ENCODE measurements at places on chromosomes 5 and 9.
A peak's percentile ranks its signal among the peaks of the same experiment; 100 is the strongest.

DNA sequence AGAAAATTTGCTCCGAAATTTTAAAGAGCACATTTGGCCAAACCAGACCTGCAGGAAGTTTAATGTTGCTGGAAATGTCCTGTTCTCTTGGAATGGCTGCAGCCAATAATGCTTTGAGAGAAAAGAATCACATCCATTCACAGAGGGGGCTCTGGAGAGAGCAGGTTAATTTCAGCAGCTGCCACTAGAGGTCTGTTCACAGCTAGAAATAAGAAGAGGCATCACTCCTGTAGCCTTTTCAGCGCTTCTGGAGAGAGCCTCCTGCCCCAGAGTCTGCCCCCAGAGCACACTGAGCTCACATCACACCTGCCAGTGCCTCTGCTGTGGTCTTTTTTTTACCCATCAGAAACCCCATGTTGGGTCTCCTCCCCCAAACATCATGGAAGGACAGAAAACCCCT is 124.8 kb upstream of the RAD23B start:
- DNase-seq = no peak

DNA sequence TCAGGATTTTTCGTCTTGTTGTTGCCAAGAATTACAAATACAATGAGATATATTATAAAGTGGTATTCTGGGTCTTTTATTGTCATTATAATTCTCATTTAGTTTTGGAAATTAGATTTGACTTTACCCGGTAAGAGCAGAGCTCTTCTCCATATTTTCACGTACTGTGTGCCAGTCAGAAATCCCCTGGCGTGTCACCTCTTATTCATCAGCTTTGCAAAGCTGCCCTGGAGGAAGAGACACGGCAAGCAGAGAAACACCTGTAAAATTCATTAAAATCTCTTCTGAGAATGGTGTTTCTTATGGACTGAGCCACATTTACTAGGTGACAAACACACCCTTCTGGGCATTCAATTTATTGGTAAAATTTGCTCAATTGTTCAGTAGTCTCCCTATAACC is 440.4 kb downstream of the HINT1 start:
- DNase-seq = no peak

- no peak for DNase-seq
These were observed 116.6 kb downstream of the SH3GL2 start for GRCh38 chr9:17695482-17695881.

DNA sequence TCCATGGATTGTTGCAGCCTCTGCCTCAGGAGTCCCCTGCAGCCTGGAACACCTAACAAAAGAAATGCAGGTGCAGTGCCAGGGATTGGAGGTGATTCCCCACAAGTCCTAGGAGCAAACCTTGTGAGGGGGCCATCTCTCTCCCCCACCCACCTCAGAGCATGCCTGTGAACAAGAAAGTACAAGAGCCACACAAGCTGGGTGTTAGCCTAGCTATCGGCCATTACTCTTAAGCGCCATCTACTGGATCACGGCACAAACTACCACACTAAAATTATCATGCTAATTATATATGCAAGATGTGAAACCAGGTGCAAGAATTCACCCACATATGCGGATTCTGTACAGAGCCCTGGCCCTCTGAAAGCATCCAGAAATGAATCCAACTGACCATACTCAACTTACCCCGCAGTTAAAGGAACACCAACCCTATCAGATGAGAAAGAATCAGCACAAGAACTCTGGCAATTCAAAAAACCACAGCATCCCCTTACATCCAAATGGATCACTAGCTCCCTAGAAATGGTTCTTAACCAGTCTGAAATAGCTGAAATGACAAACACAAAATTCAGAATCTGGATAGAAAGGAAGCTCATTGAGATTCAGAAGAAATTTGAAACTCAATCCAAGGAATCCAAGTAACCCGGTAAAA is 16.5 kb upstream of the PRSS3 start:
- peak; percentile 60 for DNase-seq

- DNase-seq = peak; percentile 54
These were observed 6.2 kb downstream of the NKD2 start for GRCh38 chr5:1014781-1015221.

DNA sequence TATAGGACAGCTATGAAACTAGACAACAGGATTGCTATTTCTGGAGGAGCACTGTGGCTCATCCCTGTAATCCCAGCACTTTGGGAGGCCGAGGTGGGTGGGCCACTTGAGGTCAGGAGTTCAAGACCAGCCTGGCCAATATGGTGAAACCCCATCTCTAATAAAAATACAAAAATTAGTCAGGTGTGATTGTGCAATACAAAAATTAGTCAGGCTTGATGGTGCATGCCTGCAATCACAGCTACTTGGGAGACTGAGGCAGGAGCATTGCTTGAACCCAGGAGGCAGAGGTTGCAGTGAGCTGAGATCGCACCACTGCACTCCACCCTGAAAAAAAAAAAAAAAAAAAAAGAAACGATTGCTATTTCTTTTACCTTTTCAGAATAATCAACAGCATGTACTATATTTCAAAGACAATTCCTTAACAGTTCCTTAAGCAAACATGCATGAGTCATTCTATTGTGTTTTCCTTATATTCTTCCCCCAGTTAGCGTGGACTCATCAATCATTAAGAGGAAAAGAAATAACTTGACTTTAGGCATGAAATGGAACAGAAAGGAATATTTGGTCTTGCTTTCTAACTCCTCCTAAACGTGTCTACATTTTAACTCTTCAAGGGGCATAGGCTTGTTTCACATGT is 162.6 kb downstream of the TAF11L14 start:
- DNase-seq = no peak

DNA sequence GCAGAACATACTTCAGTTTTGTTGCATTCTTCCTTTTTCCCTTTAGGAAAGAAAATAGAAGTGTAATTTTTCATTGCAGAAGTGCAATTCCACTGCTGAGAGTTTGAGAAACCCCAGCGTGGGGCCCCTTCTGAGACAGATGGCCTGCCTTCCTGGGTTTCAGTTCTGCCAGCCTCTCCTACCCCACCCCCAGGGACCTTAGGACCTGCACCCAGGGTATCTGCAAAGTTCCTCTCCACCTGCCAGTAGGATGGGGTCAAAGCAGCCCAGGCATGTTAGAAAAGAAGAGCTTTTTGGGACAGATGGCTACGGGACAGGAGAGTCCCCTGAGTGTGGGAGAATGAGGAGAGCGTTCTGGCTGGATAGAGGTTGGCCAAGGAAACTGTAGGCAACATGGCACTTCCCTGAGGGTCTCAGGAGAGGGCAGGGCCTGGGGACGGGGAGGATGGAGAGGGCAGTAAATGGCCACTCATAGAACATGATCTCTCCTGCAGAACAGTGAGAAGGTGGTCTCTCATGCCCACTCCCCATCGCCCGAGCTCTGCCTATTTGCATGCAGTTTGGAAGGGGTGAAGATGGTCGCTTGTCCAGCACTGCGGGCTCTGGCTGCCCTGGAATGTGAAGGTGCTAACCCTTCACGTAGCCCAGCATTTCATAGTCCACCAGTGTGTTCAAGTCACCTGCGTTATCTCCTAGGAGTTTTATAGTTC is at the start of gene TIFAB:
Gene TIFAB, minus strand, starts transcription at position 31 of the 710 bp plus-strand sequence. CDS start 2,412 bp downstream, outside the sequence.
- no peak for DNase-seq

DNA sequence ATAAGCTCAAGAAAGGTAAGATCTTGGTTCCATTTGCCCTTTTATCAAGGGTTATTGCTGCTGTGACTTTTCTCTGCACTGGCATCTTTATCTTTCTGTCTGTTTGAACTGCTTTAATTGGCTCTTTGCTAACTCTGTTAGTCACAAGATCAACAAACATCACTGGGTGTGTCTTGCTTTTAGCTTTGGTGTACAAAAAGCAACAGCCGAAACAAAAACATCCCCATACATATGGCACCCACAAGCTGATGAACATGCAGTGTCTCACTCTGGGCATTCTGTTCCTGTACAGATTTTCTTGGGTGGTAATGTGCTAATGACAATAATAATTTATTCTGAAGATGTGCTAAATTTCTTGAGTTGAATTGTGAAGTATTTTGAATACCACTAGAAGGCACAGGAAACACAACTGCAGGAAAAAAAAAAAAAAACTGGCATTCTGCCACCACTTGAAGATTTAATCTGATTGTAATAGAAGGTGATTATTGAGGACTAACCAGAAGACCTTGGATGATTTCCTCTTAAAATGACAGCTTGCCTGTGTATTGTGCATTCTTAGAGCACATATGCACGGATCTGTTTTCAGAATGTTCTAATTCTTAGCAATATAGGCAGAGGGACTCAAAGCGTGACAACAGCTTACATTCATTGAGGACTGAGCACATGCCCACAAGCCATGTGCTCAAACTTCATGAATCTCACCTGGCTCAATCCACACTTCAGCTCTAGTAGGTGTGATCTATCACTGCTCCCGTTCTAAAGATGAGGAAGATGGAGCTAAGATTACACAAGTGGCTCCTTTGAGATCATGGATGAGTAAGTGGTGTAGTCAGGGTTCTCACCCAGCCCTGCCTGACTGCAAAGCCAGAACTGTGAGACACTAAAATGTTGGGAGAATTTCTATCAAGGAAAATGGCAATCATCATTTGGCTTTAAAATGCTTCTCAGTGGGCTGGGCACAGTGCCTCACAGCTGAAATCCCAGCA is 96.4 kb downstream of the EBF1 start:
- no peak for DNase-seq

DNA sequence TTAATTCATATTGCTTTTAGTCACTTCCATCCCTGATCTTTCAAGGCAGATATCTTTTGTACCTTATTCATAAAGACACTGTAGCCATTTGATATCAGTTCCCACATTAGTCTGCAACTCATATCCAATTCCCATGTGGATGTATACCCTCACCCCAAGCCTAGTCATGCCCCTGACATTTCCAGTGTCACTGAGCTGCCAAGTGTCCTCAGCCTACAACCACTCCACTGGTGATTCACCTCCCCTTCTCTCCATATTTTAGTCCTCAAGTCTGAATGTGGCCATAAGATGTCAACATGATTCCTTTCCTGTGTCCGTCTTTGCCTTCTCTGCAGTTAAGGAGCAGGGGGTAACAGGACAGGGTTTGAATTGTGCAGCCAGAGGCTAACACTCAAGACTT is 346.9 kb downstream of the RAB3C start:
- DNase-seq = no peak

DNA sequence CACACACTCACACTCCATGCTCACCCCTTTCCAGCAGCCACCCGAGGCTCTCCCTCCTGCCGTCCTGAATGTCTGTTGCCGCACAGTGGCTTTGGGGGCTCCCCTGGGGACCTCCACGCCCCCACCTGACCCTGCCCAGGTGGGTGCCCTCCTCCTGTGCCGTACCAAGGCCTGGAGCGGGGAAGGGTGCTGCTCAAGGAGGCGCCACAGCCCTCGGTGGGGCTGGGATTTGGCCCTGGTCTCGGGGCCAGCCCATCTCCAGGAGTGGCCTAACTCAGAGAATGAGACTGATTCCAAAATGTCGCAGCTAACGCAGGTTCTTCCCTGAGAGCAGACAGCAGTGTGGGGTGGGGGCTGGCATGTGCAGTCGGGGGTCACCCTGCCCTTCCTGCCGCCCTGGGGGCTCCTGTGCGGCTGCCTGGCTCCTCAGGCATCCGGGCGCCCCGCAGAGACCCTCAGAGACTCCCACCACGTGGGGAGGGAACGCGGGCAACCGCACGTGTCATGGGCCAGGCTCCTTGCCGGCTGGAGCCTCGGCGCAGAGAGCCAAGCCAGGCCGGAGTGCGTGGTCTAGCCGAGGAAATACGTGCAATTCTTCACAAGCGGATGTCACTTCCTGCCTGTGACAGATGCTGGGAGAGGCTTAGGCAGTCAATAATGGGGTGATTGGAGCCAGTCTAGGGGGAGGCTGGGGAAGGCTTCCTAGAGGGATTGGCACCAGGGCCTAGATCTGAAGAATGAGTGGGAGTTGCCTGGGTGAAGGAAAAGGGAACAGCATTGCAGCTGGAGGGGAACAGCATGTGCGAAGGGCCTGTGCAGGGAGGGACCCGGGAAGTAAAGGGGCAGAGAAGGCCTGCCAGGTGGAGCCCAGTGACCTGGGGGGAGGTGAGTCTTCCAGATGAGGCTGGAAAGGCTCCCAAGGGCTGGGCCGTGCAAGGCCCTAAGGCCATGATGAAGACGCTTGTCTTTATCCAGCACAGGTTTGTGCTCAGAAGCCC is 44.1 kb downstream of the C9orf50 start:
- no peak for DNase-seq

DNA sequence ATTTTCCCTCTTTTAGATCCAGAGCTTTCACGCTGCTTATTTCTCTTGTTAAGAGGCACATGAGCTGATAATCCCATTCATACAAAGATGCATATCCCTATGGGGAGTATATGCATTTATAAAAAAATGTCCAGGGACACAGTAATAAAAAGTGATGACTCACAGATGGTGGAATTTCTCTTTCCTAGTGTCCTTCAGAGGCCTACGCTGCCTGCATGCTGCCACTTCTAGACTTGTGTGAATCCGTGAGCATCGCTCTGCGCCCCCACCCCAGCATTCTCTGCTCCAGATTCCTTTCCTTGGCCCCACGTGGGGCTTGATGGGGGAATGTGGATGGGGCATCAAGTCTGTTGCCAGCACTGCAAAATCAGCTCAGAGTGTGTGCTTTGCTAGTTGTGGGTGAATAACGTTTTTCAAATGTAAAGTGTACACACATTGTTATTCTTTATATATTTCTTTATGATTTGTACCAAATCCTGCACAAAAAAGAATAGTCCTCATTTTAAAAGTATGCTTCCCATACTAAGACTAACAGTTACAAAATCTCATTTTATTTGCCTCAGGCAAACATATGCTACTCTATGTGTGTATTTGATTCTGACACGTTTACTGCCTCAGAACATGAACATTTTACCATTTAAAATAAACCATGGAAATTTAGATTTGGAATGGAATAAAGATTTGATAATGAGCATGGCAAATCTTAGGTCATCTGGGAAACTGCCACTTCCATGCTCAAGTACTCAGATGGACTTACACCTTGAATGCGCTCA is 22.4 kb upstream of the RASGRF2 start:
- DNase-seq = no peak

- no peak for DNase-seq
These were observed 1511.1 kb downstream of the EFNA5 start for GRCh38 chr5:106159616-106160015.

DNA sequence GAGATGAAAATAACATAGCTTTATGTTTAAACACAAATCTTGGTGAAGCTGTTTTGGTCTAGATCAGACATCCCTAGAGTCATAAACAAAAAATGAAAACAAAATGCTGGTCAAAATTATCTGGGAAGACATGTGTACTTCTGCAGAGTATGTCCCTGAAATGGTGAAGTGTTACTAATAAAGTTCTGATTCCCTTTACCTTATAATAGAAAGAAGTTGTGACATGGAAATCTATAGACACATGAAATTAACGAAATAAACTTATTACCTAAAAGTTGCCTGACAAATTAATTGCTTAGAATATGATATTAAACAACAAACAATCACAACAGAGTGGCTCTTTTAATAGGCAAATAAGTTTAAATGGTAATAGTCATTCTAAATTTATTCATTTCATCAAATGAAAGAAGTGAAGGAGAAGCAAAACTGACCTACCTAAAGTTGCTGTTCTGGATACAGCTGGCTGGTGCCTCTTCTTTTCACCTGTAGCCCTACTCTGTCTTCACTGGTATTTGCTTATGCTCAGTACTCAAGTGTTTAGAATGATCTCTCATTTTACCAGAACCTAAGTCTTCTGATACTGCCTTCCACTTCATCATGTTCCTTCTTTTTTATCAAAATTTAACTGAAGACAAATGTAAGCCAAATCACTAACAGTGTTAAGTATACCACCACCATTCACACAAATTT is 38.8 kb downstream of the FNIP1 start:
- no peak for DNase-seq
